ENCODE measurements at places on chromosomes 6 and 20.

GRCh38 chr6:167108278-167108677 lies 14.6 kb upstream of the CCR6 start:
- no peak for DNase-seq

DNA sequence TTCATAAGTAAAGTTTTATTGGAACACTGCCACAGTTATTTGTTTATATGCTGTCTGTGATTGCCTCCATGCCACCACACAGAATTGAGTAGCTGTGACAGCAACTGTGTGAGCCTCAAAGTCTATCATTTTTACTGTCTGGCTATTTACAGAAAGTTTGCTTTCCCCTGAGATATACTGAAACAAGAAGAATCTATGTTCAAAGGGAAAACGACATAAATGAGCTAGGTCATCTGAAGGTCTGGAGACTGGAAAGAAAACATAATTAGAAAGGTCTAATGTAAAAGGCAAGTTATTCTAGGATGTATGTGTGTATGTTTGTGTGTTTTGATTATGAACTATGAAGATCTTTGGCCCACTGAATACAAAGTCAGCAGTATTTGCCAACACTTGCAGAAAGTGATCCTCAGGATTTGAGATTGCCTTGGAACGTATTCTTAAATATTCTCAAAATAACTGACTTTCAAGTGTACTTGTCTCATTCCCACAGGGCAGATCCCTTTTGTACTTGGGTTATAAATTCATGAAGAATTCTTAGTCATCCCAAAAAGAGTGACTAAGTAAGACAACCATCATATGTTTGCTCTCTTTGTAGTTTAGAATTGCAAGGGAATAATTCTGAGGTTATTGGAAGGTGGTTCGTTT lies 677.7 kb downstream of the DOK5 start:
- DNase-seq = no peak

DNA sequence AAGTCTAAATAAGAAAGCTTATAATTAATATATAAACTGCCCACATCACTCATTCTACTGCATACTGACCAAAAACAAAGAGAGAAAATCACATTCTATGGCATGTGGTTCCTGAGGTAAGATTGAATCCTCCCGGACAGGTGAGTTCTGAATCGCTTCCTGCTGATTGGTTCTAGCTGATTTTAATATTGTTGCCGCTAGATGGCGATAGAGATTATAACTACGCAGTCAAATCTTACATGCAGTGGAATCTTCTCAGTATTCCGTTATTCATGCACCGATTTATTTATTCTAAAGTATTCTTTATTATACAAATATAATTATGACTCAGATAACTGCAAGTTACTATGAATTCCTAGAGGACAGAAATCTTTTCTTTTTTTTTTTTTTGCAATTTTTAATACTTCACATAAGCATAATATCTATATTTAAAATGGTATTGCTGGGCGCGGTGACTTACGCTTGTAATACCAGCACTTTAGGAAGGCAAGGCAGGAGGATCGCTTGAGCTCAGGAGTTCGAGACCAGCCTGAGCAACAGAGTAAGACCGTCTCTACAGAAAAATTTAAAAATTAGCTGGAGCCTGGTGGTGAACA lies 24.2 kb upstream of the TMX4 start:
- DNase-seq = peak; percentile 30

- DNase-seq = no peak
These were observed 9.9 kb downstream of the FOXF2 start for GRCh38 chr6:1399085-1399780.

DNA sequence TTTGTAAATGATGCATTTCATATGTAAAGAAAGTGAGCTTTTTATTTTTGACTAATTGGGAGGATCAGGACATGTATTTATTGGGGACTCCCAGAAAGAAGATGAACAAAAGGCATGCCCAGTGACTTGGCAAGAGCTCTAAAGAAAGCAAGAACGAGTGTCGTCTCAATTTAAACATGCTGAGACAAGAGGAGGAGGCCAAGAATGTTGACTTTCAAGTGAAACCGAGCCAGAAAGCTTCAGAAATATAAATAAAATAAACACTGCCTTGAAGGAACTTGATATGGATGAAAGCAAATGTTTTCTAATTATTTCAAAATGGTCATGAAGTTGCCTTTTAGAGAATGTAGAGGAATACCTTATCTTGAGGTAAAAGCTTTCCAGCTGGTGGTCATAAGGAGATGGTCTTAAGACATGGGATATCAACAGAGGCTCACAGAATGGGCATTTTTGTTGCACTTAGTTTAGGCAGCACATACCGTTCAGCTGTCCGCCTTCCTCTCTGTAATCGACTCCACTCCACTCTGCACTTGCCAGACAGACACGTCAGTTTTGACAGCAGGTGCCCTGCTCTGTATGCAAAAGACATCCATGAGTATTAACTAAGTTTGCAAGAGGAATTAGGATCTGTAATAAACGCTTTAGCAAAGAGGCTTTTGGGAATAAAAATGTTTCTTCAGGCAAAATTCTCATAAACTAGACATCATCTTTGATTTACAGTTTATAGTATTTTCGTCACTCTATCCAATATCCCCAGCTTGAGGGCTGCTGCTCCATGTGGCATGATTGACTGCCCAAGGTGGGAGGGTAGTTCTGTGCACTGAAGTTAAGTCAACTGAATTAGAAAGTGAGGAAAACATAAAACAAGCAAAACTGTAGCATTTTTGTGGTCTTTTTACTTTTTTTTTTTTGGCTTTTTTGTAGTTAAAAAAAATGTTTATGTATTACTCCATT lies 613.1 kb downstream of the PKHD1 start:
- no peak for DNase-seq

GRCh38 chr6:161503570-161503969 lies 229.7 kb upstream of the AGPAT4 start:
- no peak for DNase-seq

- no peak for DNase-seq
These were observed 45.5 kb upstream of the NXT1 start for GRCh38 chr20:23305098-23305497.

DNA sequence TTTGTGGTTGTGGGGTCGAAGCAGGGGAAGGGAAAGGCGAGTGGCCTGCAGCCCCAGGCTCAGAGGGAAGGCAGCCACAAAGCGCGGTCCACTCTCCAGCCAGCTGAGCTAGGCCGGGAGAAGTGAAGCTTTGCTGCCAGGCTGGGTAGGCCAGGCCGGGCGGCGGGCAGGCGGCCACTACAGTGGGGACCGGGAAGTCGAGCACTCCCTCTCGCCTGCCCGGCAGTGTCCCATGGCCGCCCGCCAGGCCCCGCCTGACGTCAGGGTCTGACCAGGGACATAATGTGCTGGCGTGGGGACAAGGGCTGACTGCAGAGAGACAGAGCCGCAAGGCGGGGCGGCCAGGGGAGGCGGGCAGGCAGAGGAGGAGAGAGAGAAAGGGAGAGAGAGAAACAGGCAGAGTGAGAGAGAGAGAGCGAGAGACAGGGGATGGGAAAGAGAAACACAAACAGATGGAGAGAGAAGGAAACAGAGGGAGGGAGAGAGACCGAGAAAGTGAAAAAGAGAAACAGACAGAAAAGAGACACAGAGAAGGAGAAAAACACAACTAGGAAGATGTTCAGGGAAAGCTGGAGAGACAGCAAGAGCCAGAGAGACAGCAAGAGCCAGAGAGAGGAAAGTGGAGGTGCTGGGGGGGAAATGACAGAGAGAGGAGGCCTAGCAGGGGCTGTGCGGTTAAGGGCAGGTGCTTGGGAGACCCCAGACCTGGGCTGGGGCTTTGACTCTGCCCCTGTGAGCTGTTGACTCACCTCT lies 94.5 kb upstream of the PTPN1 start:
- DNase-seq = peak; percentile 80

- DNase-seq = peak; percentile 84
These were observed at the start of gene HLA-DPB1 for GRCh38 chr6:33075568-33076405. HLA-DPB1 (plus strand) TSS chr6:33075990; CDS start chr6:33076042, 52 bp downstream.

GRCh38 chr6:33072508-33073100 lies 845 bp downstream of the HLA-DPA1 start:
- no peak for DNase-seq

- no peak for DNase-seq
These were observed 102.8 kb downstream of the NRSN1 start for GRCh38 chr6:24228681-24229255.

GRCh38 chr20:37265152-37265551 lies 3.5 kb upstream of the GHRH start:
- no peak for DNase-seq

- DNase-seq = peak; percentile 85
These were observed 13.9 kb downstream of the RAMACL start for GRCh38 chr6:166572370-166573261.

DNA sequence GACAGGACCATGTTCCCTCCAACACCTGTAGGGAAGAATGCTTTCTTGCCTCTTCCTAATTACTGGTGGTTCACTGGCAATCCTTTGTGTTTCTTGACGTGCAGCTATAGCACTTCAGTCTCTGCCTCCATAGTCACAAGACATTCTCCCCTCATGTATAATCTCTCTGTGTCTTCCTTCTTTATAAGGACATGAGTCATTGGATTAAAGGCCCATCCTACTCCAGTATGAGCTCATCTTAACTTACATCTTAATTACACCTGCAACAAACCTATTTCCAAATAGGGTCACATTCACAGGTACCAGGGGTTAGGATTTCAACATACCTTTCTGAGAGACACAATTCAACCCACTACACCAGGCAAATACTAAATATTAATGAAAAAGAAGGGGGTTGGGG lies 213.6 kb downstream of the RNGTT start:
- no peak for DNase-seq

GRCh38 chr6:90488816-90489215 lies 98.1 kb downstream of the MAP3K7 start:
- no peak for DNase-seq

DNA sequence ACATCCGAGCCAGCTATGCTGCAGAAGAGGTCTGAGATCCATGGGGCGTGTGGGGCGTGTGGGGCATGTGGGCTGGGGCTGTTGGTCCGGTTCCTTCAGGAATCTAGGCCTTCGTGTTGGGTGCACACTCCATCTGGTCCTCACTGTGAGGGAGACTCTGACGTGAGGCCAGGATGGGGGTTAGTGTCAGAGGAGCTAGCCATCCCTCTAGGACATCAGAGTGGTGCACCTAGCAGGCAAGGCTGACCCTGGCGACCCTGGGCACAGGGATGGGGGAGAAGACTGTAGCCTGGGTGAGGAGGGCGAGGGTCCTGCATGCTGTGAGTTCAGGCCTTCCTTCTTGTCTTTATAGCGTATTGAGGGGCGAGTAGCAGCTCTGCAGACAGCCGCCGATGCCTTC lies 8.7 kb upstream of the PTPRA start:
- DNase-seq = no peak

DNA sequence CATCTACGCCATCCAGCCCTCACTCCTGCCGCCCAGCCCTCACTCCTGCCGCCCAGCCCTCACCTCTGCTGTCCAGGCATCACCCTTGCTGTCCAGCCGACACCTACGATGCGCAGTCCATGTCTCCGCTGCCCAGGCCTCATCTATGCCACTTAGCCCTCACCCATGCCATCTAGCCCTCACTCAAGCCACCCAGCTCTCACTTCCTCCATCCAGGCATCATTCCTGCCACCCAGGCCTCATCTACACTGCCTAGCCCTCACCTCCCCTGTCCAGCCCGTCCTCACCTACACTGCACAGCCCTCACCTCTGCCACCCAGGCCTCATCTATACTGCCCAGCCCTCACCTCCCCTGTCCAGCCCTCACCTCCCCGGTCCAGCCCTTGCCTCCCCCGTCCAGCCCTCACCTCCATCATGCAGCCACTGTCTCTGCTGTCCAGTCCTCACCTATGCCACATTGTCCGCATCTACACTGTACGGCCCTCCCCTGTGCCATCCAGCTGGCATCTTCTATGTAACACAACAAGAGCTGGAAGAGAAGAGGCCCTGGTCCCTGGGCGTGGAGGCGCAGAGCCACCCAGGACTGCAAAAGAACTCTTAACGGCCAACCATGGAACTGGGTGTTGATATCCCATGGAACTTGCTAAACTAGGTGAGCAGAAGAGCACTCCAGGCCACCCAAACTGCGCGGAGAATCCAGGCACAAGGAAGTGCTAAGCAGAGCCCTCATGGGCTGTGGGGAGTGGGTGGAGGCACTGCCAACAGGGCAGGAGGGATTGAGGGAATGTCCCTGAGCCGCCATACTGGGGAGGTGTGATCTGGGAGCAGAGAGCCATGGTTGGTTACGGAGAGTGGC lies 31.0 kb downstream of the RNASET2 start:
- no peak for DNase-seq

DNA sequence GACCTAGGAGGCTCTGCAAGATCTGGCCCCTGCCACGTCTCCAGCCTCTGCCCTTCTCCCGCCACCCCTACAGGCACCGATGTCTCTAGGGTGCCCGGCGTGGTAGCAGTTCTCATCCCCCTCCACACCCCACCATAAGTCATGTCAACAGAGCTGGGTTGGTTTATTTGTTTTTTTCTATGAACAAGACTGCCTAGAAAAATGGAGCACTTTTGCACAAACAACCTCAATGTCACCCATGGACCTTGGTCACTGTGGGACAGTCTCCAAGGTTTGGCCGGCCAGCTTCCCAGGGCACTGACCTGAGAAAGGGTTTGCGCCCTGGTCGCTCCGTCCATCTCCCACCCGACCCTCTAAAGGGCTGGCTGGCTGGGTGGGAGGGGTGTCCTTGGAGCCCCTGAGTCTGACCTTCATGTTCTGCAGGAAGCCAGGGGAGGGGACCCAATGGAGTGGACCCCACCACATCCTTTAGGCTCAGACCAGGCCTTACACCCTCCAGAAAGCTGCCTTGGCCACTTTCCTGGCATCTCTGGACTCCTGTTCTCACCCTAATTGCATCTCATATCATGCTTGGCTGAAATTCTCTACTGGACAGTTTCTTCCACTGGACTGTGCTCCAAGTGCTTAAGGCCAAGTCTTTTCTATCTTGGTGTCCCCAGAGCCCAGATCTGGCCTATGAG lies 104.8 kb upstream of the PTPN1 start:
- no peak for DNase-seq

DNA sequence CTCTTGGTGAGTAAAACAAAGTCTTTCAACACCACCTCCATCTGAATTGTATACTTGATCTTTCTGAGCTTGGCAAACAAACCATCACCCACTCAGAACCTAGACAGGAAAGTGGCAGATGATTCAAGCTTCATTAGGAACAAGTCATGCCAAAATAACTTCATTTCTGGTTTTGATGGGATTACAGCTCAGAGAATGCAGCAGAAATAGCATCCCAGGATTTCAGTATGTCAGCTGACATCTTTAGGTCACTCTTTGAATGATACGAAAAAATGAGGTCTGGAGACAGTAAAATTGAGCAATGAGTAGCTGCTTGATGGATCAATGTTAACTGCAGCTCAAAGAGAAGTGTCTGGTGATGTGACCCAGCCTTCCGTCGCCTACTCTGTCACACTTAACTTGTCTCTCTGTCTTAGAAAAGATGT lies 92.4 kb downstream of the GJA10 start:
- no peak for DNase-seq

DNA sequence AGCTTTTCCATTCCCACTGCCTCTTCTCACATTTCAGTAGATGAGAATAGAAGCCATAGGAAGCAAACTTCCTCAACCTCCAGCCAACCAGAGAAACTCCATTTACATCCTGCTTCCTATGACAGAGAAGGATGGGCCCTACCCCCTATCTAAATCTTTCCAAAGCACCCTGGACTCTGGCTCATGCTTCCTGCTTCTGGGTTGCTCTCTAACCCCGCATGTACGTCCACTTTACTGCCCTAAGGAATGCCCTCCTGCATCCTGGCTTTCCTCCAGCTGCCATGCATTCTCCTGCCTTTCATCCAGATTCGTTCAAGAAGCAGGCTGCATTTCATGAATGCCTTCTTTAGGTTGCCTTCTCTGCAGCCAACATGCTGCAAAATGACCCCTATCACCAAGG lies 91.9 kb downstream of the FAM217A start:
- DNase-seq = peak; percentile 9
